ENCODE measurements at places on chromosomes 7 and 10. TPM values are rescaled to one million over a fixed set of nuclear protein-coding genes. Genes with fewer than 3 reads are reported as not detected.

The TRPV5 gene
- under 0.01 TPM for total RNA-seq

The TMEM184A gene
- 0.27 TPM for total RNA-seq

The CDK5 gene
- total RNA-seq, result 17.5 TPM

The SORCS1 gene
- 0.27 TPM for total RNA-seq

The CPEB3 gene
- 1.9 TPM for total RNA-seq

The BICC1 gene
- total RNA-seq, result 1.3 TPM

The ZCWPW1 gene
- 2.4 TPM for total RNA-seq

The NRG3 gene
- not detected for total RNA-seq

The GPR26 gene
- total RNA-seq, result under 0.01 TPM

The LIPJ gene
- total RNA-seq, result 0.27 TPM

The FOXI2 gene
- total RNA-seq, result 0.54 TPM

Data from hematopoietic multipotent progenitor cell (in vitro differentiated cells).